Activated T-cell treated with anti-CD3 and anti-CD28 coated beads, Interleukin-2, amount 50 U/mL, for 24 hours (primary cell): ENCODE measurements at places on chromosomes 5 and 9.

DNA sequence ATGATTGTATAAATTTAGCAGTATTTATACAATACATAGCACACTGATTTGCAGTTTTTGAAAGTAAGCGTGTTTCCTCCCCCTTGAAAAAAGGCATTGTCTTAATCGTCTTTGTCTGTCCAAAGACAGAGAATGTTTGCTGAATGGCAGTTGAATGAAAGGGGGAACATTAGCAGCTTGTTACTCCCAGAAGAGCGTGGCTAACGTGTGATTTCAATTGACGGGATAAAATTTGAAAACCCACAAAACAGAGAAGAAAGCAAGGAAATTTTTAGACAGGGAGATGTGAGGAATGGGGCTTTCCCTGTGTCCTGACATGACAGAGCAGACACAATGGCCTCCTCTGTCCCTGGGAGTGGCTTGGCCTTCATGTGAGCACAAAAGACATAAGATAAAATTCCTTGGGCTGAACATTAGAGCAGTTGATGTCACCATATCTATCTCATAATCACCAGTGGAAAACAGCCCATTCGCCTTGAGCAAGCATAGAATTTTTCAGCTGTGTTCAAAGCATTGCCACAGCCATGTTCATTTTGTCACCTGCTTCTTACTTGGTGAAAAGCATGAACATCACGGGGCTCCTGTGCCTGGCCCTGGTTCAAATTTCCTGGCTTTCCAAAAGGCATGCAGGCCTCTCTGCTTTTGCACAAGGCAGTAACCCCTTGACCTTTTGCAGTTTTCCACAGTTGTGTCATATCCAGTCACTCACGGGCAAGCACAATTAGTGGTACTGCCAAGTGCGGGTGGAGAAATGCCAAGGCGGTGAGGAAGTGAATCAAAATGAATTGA lies 126.9 kb downstream of the TLE1 start:
- no peak for DNase-seq

DNA sequence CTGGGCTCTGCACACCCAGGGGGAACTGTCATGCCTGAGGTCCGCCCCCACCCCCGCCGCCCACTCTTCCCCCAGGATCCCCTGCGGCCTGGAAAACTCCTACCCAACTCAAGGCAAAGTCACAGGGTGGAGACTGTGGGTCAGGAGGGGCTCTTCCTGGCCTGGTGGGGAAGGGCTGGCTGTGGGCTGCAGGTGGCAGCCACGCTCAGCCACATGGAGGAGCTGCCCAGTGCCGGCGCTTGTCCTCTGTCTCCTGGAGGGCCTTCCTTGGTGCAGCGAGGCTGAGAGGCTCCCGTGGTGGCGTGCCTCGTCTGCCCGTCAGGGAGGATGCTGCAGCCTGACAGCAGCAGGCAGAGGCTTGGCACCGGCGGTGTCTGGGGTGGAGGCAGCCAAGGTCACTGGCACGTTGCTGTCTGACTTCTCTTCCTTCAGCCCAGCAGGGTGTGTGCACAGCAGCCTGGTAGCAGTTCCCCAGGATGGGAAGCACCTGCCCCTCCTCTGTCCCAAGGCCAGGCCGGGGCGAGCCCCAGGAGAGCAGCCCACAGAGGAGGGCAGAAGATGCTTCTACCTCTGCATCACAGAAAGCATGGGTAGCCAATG lies 78.1 kb downstream of the ADAMTS2 start:
- peak; percentile 2 for DNase-seq

GRCh38 chr5:75168026-75168735 lies 68.5 kb downstream of the ANKRD31 start:
- DNase-seq, result no peak

DNA sequence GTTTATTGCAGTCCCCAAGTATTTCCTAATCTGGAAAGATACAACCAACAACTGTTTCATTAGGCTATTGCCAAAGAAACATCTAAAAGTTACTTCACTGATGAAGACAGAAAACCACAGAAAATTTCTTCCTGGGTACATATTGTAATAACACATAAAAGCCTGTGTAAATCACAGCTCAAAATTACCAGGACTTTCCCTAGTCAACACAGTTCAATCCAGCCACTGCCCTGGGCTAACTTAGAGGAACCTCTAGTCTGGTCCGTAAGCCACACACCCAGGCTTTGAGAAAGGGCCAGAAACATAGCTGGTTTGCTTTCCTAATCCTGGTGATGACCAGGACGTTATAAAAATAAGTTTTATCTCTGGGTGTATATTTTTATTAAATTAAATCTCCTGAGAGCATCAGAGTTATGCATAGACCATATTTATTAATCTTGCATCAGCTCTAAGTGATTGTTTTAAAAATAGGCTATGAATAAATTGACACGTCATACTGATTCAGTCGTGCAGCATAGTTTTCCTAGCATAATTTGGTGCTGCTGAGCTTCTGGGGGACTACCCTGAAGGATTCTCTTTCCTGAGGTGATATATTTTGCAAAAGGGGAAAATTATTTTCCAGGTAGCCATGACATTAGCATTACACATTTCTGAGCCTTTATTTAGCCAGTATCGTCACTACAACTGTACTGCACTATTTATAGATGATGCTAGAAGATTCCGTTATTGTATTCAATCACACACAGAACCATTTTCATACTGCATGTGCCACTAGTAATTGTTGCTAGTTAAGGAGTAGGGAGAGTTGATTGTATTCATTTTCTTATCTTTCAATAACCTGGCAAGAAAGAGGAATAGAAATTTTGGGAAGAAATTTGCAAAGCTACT lies 12.6 kb upstream of the MUSK start:
- no peak for DNase-seq

DNA sequence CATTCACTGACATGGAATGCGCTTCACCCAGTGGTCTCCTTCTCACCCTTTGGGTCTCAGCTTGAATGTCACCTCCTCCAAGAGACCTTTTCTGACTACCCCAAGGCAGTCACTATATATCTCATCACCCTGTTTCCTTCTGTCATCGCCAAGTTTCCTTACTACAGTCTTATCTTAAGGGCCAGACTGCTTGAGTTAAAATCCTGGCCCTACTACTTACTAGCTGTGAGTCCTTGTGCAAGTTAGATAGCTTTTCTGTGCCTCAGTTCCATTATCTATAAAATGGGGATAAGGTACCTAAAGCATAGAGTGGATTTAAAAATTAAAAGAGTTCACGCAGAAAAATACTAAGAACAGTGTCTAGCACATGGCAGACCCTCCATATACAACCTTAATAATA lies 132.4 kb downstream of the GABBR2 start:
- no peak for DNase-seq

DNA sequence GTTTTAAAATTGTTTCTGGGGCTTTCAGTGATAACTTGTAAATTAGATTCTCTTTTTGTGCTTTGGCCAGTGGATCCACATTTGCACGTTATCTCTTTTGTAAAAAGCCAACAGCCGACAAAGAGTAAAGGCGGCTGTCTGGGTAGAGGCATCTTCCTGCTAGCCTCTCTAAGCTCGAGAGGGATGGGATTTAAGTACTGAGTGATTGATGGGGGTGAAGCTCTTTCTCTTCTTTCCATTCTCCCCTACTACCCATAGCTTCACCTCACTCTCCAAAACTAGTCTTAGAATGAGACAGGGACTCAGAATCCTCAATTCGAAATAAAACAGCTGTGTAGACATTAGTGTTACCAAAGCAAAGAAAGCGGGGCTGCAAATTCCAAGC lies 3.4 kb downstream of the PBX3 start:
- no peak for DNase-seq

- no peak for DNase-seq
Observed at GRCh38 chr5:173689737-173690360, 73.4 kb upstream of the BOD1 start.

DNA sequence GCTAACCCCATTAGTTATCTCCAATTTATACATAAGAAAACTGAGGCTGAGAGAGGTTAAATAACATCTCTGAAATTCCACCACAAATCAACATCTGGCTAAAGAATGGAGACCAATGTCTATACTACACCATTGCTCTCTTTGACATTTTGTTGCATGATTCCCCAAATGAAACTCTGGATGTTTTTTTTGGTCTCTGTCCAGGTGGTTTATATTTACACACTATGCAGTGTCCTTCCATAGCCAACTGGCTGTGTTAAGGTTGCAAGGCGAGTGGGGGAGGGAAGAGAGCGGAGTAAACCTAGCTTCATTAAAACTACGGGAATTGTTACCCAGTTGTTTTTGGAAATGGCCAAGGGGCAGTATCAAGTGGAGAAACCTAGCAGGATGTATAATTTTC lies 67.2 kb downstream of the KIF4B start:
- no peak for DNase-seq

- DNase-seq, result no peak
Observed at GRCh38 chr5:159971038-159971437, 37.9 kb upstream of the TTC1 start.

DNA sequence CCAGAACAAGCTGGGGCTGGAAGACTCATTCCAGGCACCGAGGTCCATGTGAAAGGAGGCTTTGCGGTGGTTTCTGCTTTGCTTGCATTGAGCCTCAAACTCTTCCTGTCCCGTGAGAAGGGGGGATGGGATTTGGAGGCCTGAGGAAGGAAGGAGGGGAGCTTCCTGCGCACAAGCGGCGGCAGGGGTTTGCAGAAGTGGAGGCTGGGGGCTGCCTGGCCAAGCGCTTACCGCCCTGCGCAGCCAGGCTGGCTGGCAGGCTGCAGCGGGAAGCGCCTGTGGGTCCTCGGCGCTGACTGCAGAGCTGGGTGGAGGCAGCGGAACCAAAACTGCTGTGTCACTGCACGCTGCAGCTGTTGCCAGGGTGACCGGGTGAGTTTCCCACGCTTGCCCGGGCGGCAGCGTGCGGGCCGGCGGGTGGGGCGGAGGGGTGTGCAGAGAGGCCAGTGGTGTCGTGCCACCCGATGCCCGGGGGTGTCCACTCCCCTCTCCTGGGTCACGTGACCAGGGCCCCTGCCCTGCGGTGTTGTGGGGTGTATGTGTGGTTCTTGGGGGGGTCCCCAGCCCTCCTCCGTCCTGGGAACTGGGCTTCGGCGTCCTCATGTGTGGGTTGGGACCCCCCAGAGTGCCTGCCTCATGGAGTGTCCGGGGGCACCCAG lies 81.0 kb downstream of the RXRA start:
- DNase-seq, result peak; percentile 84

DNA sequence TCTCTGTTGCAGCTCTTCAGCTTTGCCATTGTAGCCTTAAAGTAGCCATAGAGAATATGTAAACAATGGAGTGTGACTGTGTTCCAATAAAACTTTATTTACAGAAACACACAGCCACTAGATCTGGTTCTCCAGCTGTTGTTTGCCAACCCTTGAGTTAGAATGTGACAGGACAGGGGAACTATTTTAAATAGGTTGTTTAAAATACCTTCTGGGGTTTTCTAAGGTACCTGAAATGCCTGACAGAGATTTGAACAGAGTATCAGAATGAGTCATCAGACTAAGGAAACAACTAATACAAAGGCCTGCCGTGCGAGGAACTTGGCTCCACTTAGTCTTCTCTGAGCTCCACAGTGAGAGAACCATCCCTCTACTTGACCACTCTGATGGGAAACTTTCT lies 85.4 kb downstream of the HSD17B4 start:
- DNase-seq, result no peak

- DNase-seq, result peak; percentile 84
Observed at GRCh38 chr9:136544964-136545691, 720 bp downstream of the NOTCH1 start.
